HCT116 (cell line): ENCODE measurements at places on chromosomes 11 and 22. TPM values are rescaled to one million over a fixed set of nuclear protein-coding genes. Genes with fewer than 3 reads are reported as not detected.

OR5B2 gene
- not detected for total RNA-seq

LPXN gene
- total RNA-seq: 3.6 TPM

GGTLC3 gene
- total RNA-seq: not detected

DNA sequence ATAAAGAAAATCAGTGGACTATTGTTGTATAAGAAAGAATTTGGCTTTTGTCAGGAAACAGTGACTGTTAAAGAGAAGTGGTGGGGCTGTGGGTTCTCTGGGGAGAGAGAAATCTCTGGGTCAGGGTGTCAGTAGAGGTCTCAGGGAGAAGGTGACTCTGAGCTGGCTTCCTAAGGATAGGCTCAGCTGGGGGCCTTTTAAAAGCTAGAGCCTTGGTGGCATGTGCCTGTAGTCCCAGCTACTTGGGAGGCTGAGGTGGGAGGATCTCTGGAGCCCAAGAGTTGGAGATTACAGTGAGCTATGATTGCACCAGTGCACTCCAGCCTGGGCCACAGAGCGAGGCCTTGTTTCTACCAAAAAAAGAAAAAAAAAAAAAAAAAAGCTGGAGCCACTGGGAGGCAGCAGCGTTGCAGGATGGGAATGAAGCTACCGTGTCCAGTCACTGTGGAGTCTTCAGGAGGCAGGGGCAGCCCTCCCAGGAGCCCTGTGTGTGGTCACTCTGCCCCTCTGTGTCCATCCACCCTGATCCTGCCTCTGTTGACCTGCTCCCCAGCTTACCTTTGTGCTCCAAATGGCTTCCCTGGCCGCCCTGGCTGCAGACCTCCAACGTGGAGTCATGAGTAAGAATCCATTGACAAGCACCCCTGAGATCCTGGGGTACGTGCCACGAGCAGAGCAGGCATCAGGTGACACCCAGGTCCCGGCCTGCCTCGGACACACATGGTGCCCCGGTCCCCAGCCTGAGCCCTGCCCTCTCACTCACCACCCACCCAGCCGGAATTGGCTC lies 5.4 kb upstream of the MIF start:
- H3K4me1 ChIP-seq: peaks cover 19% of the 10 kb centered on the region
- no peak for DNase-seq
- H3K36me3 ChIP-seq: 0 out of 2 replicates have a peak, but pooled peaks cover 3% of the 10 kb centered on the region
- no peaks in the 10 kb centered on the region for H3K27me3 ChIP-seq

GRCh38 chr11:24588081-24588480 lies 91.2 kb downstream of the LUZP2 start:
- no peaks in the 10 kb centered on the region for H3K36me3 ChIP-seq
- H3K27me3 ChIP-seq: no peaks in the 10 kb centered on the region
- no peak overlapping the region for H3K27ac ChIP-seq
- H3K4me1 ChIP-seq: no peaks in the 10 kb centered on the region
- H3K4me3 ChIP-seq: no peak overlapping the region

- H3K36me3 ChIP-seq: no peaks in the 10 kb centered on the region
- no peak overlapping the region for H3K4me3 ChIP-seq
- no peak for DNase-seq
- peaks cover 36% of the 10 kb centered on the region for H3K4me1 ChIP-seq
Observed at GRCh38 chr22:40531951-40532900, 104.3 kb downstream of the MRTFA start.

GRCh38 chr11:123587559-123587958 lies 66.9 kb downstream of the SCN3B start:
- DNase-seq: no peak
- H3K36me3 ChIP-seq: no peaks in the 10 kb centered on the region
- peaks cover 12% of the 10 kb centered on the region for H3K4me1 ChIP-seq
- H3K4me3 ChIP-seq: no peak overlapping the region

DNA sequence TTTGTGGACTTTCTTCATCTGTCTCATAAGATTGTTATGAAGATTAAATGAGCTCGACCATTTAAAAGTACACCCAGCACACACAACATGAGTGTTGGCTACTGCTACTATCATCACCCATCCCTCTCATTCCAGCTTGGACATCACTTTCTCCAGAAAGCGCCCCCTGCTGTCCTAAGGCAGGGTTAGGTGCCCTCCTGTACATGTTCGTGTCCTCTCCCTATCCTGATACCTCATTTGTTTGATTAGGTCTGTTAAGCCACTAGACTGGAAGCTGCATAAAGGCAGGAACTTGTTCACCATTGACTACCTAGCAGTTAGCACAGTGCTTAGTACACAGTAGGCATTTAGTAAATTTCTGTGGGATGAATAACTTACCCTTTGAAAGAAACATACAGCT lies 85.5 kb downstream of the ENTHD1 start:
- H3K36me3 ChIP-seq: no peaks in the 10 kb centered on the region
- no peak overlapping the region for H3K4me3 ChIP-seq
- H3K4me1 ChIP-seq: no peaks in the 10 kb centered on the region

DNA sequence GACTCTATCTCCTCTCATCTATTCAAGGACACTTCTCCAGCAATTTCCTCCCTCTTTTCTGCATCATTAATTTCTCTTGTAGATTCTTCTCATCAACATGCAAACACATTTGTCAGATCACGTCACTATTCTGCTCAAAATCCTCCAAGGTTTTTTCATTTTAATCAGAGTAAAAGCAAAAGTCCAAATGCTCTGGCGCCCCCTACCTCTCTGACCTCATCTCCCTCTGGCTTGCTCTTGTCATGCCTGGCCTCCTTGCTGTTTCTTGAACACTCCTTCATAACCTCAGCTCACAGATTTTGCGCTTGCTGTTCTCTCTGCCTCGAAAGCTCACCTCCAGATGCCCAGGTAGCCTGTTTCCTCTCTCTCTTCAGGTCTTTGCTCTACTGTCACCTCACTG lies 22.4 kb downstream of the RTCB start:
- H3K4me3 ChIP-seq: no peak overlapping the region
- no peak overlapping the region for H3K27ac ChIP-seq
- no peaks in the 10 kb centered on the region for H3K4me1 ChIP-seq
- no peak for DNase-seq
- peaks cover 56% of the 10 kb centered on the region for H3K36me3 ChIP-seq

- no peak overlapping the region for H3K27ac ChIP-seq
- H3K4me3 ChIP-seq: no peak overlapping the region
- no peaks in the 10 kb centered on the region for H3K27me3 ChIP-seq
- no peaks in the 10 kb centered on the region for H3K4me1 ChIP-seq
- no peaks in the 10 kb centered on the region for H3K36me3 ChIP-seq
Observed at GRCh38 chr11:77865805-77866204, 44.9 kb downstream of the AAMDC start.

GRCh38 chr22:35568751-35569739 lies 28.4 kb downstream of the RASD2 start:
- H3K4me3 ChIP-seq: no peak overlapping the region
- DNase-seq: no peak
- no peaks in the 10 kb centered on the region for H3K36me3 ChIP-seq
- peaks cover 11% of the 10 kb centered on the region for H3K4me1 ChIP-seq
- H3K27ac ChIP-seq: peak overlapping the region; percentile 18; the same call in 1 of the 2 replicates

- DNase-seq: no peak
- no peak overlapping the region for H3K27ac ChIP-seq
- H3K27me3 ChIP-seq: no peaks in the 10 kb centered on the region
- H3K4me3 ChIP-seq: no peak overlapping the region
- H3K4me1 ChIP-seq: no peaks in the 10 kb centered on the region
Observed at GRCh38 chr11:121530257-121530656, 77.5 kb upstream of the SORL1-AS1 start.

DNA sequence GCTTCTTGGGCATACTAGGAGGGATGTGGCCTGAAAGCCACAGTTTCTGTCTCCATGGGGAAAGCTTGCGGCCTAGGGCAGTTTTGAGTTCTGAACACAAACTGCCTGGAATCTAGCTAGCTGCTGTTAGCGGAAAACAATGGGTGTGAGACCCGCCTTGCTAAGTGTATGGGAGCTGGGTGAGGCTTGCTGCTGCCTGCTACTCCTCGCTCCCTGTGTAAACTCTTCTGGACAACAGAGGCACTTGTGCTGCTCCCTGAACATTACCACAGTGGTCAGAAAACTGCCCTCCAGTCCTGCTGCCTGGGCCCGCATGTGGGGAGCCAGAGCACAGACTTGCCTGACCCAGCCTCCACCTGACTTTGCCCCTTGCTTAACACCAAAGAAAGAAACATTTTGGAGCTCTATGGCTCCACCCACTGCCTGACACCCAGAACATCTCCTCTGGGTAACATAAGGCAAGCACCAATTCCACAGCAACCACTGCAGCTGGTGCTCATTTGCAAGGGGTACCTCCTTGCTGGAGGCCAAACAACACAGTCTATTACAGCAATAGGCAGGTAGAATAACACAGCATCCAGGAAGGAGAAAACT lies 766.3 kb upstream of the RAG2 start:
- no peak overlapping the region for H3K4me3 ChIP-seq
- H3K36me3 ChIP-seq: no peaks in the 10 kb centered on the region
- H3K27ac ChIP-seq: no peak overlapping the region
